Head of caudate nucleus (tissue), 42 donors: ENCODE measurements at places on chromosomes 3 and 15.

DNA sequence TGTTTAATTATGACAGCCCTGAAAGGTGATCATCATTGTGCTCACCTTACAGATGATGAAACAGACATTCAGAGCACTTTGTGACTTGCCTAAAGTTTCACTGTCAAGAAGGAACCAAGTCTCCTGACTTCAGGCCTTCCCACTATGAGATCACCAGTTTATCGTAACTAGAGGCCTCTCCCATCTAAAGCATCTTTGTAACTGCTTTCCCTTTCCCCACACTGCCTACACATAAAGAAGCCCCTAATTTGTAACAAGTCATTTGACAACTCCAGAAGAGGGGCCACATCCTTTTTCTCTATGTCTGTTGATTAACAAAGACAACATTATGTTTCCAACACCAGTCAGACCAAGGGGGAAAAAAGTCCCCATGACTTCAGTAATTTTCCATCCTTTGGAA lies 1.1 kb downstream of the KLHL6 start:
- no peak for DNase-seq

GRCh38 chr3:152910211-152910610 lies 75.3 kb downstream of the P2RY1 start:
- DNase-seq = no peak

DNA sequence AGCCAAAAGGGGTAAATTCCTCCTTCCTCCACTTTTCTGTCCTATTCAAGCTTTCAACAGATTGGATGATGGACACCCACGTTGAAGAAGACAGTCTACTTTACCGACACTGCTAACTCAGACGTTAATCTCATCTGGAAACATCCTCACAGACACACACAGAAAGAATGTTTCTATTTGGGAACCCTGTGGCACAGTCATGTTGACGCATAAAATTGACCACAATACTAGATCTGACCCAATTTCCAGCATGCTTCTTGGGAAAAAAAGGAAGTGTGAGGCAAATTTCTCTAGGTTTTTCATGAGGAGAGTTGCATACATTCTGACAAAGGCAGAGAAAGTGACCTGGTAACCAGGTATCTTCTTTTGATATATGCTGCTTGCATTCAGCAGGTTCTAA lies 594.1 kb downstream of the FGF12 start:
- no peak for DNase-seq

- no peak for DNase-seq
These were observed 229.7 kb downstream of the ADAMTS17 start for GRCh38 chr15:100112061-100112420.

DNA sequence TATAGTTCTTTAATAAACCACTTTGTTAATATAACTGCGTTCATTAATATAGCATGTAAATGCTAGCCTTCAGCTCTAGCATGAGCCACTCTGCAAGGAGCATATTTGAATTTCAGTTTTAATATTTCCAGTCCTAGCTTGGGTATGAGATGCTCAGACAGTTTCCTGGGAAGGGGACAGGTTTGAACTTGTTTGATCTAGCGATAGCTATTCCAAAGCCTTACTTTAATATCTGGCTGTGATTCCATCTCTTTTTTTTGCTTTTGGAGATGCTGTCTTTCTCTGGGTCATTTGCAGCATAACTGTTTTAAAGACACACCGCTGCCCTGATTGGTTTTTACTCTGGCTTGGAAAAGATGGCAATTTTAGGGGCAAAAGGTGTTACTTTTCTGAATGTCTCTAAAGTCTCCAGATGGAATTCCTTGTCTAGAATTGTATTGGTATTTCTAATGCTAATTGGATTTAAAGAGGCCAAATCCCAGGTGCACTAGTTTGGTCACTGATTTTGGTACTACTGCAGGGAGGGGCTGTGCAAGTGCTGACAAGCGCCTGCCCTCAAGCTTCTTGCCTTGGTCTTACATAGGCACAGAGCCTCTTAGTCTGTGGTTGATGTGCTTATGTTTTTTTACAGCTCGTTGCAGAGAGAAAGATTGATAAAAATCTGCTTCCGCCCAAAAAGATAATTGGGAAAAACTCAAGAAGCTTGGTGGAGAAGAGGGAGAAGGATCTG lies 2.8 kb downstream of the NISCH start:
- no peak for DNase-seq

- no peak for DNase-seq
These were observed 10.6 kb upstream of the TBC1D5 start for GRCh38 chr3:17752876-17753631.

DNA sequence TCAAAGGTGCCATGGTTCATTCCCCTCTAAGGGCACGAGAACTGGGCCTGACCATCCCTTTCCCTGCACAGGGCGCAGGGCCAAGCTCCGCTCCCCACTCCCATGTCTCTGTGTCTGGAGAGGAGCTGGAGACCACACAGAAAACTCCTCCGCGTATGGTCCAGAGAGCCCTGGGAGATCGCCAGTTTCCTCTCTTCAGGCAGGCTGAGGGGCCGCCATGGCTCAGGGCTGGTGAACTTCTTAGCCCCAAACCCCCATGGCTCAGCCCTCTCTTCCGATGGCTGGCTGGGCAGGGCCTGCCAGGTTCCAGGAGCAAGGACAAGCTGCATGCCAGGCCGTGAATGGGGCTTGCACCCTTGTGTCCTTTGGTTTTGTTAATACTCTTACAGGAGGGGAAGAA lies 52.9 kb downstream of the EXOG start:
- DNase-seq = no peak

DNA sequence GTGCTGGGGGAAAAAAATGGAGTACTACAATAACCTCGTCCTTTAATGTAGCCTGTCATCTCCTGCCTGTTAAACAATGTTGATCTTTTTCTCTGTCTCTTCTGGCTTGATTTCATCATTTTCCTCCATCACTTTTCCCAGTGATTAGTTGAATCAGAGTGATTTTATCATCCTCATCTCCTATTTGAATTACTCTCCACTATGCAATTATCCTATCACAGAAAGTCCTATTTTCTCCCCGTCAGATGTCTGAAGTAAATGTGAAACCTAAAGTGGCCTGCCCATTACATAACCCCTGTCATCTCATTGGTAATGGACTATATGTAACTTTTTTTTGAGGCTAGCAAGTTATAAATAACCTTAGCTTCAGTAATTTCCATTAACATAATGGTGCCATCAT lies 201.8 kb downstream of the CACNA2D3 start:
- DNase-seq = no peak

- no peak for DNase-seq
These were observed 697.6 kb upstream of the ALCAM start for GRCh38 chr3:104669083-104669482.

DNA sequence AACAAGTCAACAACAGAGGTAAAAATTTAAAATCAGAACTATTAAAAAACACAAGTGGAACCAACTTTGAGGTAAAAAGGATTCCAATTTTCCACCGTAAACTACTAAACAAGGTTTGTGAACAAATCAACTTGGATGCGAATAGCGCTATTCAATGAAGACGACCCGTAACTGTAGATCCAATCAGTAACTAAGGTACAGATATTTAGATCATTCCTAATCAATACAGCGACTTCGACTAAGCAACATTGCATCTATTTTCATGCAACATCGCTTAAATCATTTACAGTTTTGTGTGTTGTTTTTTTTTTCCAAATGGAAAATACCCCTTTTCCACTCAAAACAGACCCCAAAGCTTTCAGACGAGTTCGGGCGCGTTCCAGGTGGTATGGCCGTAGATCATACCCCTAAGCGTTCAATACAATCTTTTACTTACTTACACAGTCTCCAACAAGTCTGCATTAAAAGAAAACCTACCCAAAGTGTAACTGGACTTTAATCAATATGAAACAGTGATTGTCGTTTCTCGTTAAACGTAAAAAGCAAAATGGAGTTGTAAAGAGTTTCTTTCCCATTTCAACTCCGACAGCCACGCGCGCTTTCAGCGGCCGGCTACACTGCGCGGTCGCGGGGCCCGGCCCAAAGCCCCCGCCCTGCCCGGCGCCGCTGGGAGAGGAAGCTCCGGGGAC lies 786 bp downstream of the RHOA start:
- DNase-seq = no peak

DNA sequence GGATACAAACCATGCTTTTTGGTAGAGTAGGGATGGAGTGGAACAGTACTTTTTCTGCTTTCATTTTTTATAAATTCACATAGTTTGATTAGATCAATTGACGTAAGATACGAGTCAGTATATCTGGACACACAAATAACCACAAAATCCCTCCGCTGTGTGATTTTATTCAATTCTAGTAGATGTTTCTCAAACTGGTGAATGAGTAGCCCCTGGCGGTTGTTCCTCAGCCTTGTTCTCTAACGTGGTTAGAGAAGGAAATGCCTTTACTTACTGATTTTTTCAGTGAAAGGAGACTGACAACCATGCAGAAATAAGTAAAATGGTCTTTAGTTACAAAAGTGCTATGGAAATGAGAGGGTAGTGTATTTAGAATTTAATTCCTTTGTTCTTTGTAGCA lies 161.0 kb downstream of the TCF12 start:
- peak; percentile 41 for DNase-seq

GRCh38 chr3:171770689-171771620 lies 39.3 kb downstream of the PLD1 start:
- DNase-seq = no peak

- DNase-seq = no peak
These were observed 6.3 kb downstream of the IRAK2 start for GRCh38 chr3:10170915-10171478.

- no peak for DNase-seq
These were observed 5.2 kb upstream of the YEATS2 start for GRCh38 chr3:183692436-183692835.

DNA sequence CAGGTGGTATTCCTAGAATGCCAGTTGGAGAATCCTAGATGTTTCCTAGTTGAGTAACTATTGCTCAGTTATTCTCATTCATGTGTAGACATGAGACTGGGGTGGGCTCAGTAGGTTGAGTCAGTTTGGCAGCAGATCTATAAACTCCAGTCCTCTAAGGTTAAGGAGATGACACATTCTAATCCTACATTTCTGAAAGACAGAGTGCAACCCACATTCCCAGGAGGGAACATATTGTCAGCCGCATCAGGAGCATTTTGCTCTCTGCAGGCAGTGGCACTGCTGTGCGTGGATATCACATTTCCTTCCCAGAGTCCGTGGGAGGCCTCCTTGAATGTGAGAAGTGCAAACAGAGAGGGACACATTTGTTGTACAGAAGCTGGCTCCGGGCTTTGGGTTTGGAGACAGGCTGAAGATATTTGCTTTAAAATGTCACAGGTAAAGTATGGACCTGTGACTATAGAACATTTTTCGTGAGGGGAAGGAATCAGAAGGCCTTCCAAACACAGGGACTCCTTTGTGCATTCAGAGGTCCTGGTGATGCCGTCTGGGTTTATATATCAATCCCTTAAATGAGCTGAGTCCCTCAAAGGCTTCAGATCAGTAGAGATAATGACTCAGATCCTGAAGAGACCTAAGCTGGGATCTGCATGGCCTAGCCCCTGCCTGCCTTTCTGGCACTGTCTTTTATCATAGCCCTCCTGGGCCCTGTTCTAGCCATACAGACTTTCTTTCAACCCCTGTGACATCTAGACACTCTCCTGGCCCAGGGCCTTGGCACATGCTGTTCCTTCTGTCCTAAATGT lies 156.5 kb downstream of the CADPS start:
- DNase-seq = peak; percentile 41

- no peak for DNase-seq
These were observed 861.0 kb upstream of the NR2F2 start for GRCh38 chr15:95469496-95470000.

DNA sequence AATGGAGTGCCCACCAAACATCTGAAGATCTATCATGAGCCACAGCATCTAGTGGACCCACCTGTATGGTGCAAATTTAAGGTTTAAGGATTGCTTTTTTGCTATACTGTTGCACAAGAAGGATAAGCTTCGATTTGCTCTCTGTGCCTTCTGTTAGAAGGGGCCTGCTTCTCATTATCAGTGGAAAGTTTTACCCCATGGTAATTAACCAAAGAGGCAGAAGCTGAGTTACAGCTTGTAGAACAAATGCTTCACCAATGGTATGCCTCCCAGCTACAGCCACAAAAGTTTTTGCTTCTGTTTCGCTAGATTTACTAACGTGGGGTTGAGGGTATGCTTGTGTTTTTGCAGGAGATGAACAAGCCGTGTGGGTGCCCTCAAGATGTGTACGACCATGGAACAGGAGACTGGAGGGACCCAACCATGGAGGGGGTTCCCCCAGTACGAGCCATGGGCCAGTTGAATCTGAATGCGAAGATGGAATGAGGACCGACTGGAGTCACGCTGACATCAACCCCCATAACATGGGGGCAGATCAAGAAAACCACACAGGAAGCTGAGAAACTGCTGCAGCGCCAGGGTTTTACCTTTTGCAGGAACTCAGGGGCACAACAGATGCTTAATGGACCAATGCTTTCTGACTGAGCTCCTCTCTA lies 43.5 kb downstream of the ACAD9 start:
- no peak for DNase-seq

DNA sequence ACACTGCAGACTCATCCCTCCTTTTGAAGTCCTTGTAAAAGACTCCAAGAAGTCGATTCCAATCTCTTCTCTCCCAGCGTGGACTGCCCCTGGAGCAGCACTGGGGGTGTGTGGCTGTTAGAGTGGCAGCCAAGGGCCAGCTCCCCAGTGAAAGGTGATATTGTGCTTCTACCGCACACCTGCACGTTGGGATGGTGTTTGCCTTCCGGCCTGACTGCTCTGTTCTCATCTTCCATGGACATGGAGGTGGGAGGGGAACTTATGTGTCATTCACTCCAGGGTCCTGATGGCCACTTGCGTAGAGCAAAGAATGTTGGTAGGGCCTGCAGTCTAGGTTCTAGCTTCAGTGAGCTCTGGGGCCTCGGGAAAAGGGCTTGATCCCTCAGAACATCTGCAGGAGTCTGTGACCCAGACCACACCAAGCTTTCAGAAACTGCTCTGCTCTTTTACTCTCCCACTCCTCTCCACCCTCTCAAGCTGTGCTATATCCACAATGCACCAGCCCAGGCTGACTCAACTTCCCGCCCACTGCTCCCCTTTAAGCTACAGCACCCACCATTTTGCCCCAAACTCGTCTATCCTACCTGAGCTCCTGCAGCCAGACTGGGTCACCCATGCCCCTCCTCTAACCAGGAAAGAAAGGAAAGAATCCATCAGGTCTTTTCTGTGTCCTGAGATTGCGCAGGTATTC lies 31.3 kb downstream of the LIPC start:
- DNase-seq = peak; percentile 69

DNA sequence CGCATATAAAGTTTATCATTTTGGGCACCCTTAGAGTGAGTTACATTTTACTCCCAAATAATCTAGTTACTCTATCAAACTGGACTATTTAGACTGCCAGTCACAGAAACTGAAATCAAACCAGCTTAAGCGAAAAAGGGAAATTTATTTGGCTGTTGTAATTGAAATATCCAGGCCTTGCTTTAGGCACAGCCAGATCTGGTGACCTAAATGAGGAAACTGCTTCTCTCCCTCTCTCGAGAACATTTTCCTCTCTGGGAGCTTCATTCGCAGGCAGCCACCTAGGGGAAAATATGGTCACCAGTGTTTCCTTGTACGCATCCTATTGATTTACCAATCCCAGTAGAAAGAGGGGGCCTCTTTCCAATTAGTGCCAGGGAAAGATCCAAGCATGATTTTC lies 175.3 kb upstream of the MITF start:
- no peak for DNase-seq

GRCh38 chr3:48532271-48532976 lies 24.2 kb downstream of the PFKFB4 start:
- DNase-seq = peak; percentile 57
